ENCODE measurements at places on chromosomes 1 and 21. TPM values are rescaled to one million over a fixed set of nuclear protein-coding genes. Genes with fewer than 3 reads are reported as not detected.

DNA sequence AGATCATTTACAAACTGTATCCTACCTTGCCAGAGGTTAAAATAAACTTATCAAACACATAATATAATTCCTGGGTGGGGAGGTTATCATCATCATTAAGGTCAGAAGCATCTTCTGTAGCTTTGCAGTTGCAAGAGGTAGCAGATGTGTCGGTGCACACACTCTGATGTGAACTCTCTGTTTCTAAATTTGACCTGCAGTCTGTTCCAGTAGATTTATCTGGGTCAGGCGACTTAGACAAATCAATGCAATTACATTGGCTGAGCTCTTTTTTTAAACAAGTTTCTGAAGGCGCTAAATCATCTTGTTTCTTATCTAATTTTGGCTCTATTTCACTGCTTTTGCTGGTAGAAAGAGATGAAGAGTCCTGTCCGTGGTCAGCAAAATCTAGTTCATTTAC lies 70.4 kb downstream of the PRPF38A start:
- DNase-seq = no peak

DNA sequence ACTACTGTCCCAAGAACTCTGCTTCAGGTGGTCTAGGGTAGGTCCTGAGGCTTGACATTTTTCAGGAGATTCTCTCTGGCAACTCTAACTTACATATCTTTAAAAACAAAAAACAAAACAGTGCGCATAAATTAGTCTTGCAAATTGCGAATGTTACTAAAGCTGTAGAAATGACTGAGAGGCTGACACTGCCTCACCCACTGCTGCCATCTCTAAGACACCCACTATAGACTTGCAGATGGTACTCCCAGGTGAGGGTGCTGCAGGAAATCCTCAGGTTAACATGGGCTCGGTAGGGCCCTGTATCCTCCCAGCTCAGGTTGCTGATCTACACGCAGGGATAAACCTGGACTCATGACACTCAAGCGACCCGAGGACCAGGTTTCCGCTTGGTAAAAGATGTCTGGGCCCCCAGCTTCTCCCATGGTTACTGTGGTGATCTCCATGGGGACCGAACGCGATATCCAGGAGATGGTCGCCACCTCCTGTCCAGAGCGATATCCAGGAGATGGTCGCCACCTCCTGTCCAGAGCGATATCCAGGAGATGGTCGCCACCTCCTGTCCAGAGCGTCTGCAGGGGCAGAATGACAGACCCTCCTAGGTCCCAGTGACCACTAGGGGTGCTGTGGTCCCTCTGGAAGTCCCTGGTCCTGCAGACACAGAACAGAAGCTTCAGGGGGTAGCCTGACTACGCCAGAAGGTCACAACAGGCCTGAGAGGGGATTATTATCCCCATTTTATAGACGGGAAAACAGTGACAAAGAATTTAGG lies 16.2 kb upstream of the LY9 start:
- DNase-seq = no peak

GRCh38 chr1:239733995-239734394 lies 347.6 kb downstream of the CHRM3 start:
- no peak for DNase-seq

DNA sequence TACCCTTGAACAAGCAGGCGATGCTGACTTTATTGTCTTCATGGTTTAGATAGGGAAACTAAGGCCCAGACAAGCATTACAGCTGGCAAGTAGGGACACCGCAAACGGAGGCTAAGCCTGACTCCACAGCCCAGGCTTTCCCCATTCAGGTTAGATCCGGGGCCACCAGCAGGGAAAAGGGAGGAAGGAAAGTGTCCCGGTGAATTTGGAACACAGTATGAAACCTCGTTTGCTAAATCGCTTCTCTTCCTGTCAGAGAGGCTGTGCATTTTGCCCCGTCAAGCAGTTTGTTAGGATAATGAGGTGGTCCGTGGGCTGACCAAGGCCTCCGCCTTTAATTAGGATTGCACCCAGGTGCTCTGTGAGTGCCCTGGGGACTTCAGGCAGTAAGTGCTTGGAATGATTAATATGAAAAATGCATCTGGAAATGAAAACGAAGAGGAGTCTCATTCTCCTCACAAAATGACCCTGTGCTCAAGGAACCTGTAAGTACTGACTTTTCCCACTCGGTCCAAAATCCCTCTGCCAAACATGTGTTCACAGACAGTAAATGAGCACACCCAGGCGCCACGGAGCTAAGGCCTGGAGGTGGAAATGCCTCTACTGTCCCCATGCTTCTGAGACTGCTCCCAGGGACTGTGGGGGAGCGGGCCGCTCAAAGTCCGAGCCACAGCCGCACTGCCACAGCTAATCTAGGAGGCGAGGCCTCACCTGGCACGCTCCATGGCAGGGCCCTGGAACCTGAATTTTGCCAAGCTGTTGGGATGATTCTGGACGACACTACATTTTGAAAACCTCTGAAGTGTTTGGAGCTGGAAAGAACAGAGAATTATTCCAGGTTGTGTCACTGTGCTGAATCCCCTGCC lies 234.1 kb downstream of the SDCCAG8 start:
- no peak for DNase-seq

DNA sequence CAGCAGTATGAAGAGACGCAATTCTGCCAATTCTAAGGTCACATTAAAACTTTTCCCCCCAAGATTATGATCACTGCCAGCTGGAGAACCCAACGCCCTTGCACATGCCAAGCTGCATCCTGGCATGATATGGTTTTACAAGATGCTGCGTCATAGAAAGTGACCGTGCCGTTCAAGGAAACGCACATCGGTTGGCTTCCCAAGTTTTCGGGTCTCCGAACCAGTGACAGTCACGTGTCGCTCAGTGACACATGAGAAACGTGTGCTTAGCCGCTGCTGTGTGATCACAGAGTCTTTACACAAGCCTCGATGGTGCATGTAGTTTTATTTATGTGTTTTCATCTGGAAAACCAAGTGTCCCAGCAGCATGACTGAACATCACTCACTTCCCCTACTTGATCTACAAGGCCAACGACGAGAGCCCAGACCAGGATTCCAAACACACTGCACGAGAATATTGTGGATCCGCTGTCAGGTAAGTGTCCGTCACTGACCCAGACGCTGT lies 7.4 kb downstream of the SMIM1 start:
- no peak for DNase-seq

Gene CFAP107
- polyA plus RNA-seq = 0.62 TPM

Gene AMY1A
- not detected for polyA plus RNA-seq

Gene LDLRAD1
- polyA plus RNA-seq = not detected

Gene CTPS1
- 13.2 TPM for polyA plus RNA-seq

Gene CD247
- polyA plus RNA-seq = 0.73 TPM
